ENCODE measurements at places on chromosomes 3 and 15.
A peak's percentile ranks its signal among the peaks of the same experiment; 100 is the strongest.

DNA sequence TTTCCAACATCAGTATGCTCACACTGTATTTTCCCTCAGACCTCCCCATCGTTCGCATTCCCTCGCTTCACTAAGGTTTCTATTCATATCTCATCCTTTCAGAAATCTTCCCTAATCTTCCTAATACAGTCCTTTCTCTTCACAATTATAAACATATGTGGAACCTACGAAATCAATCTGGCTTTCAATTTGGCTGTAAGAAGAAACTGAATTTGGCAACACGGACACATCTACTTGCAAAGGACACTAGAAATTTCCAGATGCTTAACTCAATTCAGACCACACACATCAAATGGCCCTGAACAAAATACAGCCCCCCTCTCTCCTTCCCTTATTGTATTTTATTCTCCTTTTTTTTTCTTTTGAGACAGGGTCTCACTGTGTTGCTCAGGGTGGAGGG lies 39.1 kb upstream of the TM4SF19 start:
- DNase-seq, result no peak

- no peak for DNase-seq
Measured at GRCh38 chr3:68271145-68271544, 616.7 kb upstream of the SUCLG2 start.

DNA sequence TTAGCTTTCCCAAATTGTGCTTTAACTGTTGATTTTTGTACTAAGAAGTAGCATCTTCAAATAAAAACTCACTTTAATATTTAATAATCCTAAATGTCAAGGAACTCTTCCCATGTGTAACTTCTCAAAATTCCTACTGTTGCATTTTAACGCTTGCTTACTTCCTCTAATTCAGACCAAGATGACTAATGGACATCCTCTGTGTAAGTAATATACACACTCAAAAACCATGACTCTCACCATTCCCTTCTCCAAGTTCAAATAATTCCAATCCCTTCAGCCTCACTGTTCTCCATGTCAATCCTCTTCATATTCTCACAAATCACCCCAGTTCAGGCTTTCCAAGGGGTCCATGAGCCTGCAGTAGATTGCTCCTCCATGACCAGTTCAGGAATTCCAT lies 13.0 kb downstream of the MRPL46 start:
- no peak for DNase-seq

DNA sequence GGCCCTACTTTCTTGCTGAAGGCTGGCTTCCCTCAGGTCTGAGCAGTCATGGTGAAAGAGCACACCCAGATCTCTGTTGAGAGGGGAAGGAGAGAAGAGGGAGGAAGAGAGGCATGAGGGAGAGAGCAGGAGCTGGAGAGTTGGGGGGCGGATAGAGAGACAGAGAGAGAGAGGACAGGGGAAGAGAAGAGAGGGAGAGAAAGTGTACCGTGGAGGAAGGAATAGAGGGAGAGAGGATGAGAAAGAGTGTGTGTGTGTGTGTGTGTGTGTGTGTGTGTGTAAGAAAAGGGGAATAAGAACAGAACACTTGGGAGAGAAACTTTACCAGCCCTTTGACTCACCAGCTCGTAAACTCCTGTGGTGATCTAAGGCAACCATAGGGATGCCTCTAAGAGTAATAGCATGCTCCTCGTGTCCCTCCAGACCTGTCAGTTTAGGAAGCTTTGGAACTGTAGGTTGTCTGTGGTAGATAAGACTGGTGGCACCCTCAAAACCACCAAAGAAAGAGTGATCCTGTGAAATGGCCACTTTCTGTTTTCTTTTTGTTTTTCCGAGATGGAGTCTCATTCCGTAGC lies 18.2 kb downstream of the ZNF592 start:
- DNase-seq, result no peak

GRCh38 chr15:24823473-24823872 lies 131.3 kb upstream of the SNRPN start:
- no peak for DNase-seq

DNA sequence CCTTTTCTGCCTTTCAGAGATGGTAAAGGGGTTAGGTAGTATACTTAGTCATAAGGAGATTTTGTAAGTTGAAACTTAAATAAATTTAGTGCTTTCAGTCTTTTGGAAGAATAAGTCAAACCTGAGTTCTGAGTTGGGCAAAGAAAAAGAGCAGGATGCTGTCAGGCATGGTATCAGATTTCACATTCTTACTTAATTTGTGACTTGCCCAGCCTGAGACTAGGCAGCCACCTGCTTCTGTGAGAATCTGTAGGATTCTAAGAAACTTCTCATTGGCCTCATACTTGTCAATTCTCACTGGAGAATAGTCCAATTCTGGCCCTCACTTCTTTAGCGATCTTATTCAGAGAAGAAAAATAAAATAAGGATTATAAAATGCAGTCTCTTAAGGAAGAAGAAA lies 577.5 kb downstream of the DIPK2A start:
- DNase-seq, result no peak

DNA sequence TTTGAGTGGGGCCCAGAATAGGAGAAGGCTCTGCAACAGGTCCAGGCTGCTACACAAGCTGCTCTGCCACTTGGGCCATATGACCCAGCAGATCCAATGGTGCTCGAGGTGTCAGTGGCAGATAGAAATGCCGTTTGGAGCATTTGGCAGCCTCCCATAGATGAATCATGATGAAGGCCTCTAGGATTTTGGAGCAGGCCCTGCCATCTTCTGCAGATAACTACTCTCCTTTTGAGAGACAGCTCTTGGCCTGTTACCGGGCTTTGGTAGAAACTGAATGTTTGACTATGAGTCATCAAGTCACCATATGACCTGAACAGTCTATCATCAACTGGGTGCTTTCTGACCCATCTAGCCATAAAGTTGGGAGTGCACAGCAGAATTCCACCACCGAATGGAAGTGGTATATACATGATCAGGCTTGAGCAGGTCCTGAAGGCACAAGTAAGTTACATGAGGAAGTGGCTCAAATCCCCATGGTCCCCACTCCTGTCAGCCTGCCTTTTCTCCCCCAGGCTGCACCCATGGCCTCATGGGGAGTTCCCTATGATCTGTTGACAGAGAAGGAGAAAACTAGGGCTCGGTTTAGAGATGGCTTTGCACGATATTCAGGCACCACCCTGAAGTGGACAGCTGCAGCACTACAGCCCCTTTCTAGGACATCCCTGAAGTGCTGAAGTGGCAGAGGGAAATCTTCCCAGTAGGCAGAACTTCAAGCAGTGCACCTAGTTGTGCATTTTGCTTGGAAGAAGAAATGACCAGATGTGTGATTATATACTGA lies 971.4 kb downstream of the MCTP2 start:
- DNase-seq, result no peak

DNA sequence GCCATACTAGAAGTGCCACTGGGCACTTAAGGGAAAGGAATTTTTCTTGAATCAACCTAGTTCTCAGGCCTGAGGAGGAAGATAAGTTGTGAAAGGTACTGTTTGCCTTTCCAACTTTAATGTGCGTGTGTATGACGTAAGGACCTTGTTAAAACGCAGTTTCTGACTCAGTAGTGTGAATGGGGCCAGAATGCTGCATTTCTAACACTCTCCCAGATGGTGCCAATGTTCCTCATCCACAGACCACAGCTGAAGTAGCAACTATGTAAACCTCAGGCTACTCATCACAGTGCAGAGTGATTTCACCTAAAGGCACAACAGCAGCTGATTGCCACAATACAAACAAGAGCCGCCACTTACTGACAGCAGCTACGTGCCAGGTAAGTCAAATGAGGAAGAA lies 103.6 kb downstream of the OTOL1 start:
- no peak for DNase-seq

- no peak for DNase-seq
Measured at GRCh38 chr3:138284957-138285477, 44.6 kb downstream of the NME9 start.

GRCh38 chr3:195081242-195081963 lies 189.6 kb downstream of the XXYLT1 start:
- DNase-seq, result peak; percentile 58

DNA sequence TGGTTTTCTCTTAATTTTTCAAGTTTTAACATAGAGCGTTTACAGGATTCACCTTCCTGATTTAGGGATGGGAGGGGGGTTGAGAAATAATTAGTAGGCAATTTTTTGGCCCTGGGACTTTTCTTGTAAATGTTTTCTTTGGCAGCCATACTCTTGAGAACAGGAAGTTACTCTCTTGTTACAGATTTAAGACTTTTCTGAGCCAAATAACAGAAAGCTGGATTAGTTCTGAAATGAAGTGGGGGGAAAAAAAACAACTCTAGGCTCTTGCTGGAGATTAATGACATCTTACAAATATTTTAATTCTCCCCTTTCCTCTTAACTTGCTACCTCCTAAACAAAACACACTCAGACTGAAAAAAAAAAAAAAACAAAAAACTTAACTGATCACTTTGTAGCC lies 13.8 kb upstream of the POLR2M start:
- DNase-seq, result no peak

DNA sequence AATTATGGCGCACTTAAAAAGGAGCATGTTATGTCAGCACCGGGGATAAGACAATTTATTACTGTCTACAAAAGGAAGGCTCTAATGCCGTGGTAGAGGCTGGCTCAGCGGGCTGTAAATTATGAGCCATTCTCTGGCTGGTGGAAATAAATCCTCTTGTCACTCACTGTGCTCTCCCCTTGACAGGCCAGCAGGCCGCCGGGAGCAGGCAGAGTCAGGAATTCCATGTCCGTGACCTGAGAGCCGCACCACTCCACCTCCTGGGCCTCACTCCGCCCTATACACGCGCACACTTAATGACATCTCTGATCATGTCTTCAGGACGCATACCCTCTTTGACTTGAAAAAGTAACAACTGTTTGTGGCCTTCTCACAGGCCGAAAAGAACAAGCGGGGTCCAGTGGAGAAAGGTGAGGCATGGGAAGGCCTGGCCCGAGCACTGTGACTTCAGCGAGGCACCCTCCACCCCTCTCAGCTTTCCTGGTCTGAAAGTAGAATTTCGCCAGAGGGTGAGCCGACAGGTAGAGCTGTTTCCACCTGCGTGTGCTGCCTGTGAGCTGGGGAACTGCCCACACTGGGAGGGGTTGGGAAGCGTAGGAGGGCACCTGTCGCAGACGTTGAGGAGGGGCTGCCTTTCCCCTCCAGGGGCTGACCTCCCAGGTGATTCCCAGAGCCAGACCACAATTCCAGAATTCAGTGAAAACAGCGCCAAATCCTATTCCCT lies 13.2 kb upstream of the PCSK6 start:
- DNase-seq, result no peak

- DNase-seq, result no peak
Measured at GRCh38 chr3:35215525-35216500, 423.5 kb upstream of the ARPP21 start.

DNA sequence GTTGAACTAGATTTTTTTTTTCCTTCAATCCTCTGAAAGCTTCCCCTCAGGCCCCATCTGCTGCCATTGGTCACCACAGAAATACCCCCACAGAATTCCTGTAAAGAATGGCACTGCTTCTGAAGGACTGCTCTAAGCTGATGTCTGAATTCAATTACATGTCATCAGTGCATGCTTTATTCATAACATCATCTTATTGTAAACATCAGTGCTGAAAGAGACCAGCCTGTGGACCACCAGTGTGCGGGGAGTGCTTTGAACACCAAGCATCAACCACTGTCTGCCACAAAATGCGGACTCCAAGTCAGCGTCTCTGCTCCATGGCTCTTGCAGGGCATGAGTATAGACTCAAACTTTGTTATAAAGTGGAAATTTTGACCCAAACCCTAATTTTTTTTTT lies 11.6 kb downstream of the PHLDB2 start:
- DNase-seq, result no peak

DNA sequence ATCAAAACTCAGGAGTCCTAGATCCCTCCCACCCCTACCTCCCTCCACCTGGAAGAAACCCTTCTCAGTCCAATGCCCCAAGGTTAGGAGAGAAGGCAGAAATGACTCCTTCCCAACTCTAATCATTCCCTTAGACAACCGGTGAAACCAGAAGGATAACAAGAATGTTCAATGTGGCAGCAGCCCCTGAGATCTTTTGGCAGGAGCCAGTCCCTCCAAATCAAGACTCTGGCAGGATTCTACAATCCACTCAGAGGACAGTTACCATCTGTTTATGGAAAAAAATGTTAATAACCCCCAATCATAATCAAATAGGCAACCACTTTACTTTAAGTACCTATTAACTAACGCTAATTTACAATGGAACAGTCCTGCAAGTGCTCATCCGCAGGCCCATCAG lies 136.5 kb downstream of the NTRK3 start:
- DNase-seq, result no peak

DNA sequence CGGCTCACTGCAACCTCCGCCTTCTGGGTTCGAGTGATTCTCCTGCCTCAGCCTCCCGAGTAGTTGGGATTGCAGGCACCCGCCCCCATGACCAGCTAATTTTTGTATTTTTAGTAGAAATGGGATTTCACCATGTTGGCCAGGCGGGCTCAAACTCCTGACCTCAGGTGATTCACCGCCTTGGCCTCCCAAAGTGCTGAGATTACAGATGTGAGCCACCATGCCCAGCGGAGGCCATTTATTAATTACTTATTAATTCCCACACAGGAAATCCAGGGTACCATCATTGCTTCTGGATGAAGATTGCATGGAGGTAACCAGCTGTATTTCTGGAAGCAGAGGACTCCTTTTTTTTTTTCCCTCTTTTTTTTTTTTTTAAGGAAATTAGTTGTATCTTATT lies 37.8 kb downstream of the MAP4 start:
- no peak for DNase-seq

- no peak for DNase-seq
Measured at GRCh38 chr3:165156757-165157420, 39.3 kb downstream of the SLITRK3 start.

GRCh38 chr15:85592148-85592547 lies 202.6 kb downstream of the KLHL25 start:
- peak; percentile 70 for DNase-seq

DNA sequence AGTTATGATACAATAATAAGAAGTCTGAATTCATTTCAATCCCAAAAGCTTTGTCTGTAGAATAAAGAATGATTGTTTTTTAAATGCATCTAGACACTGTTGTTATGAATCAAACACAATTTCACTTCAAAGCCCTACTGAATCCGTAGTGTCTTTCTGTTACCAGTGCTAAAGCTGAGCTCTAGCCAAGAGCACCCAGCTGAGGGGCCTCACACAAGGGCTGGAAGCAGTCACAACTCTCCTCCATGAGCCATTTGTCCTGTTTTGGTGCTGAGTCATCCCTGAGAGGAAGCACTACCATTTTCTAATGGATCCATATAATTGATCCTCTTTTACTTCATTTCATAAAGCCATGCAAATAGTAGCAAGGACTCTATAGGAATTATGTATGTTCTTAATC lies 158.2 kb upstream of the ANKRD28 start:
- DNase-seq, result no peak
